Caco-2 (cell line): ENCODE measurements at places on chromosomes 1 and 21.

DNA sequence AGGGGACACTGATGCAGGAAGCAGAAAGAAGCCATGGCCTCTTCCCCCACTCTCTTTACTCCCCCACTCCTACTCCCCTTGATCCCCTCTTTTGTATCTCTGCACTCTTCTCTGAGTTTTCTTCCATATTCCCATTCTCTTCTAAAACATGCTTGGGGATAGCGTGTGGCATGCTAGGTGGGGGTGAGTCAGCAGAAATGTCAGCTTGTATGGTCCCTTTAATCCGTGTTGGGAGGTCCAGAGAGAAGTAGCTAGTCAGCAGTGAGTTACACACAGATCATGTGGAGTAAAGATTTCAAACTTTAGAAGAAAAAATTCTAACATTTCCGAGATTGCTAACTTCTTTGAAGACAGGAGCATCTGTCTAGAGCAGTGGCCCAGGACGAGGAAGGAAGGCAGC is 4.0 kb upstream of the KCNK1 start:
- DNase-seq, result no peak

- DNase-seq, result no peak
These were observed 15.8 kb downstream of the SYNJ1 start for GRCh38 chr21:32712043-32712442.

- no peak for DNase-seq
These were observed 234.7 kb downstream of the TTLL7 start for GRCh38 chr1:83764209-83764608.

DNA sequence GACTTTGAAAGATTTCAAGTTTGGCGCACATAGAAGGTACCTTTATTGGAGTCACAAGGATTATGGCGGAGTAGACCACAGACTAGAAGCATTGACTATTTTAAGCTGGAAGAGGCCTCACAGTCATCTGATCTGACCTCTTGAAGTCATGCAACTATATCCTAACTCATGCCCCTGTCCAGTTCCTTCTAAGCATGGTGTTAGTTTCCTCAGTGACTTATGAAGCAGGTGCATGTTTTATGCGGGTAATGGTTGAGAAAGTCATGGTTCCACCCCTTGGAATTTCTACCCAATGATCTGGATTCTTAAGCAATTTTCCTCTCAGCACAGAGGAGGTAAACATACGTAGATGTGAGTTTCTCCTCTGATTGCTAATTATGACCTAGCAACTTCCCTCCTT is 11.7 kb downstream of the OLFML3 start:
- no peak for DNase-seq

GRCh38 chr1:31299365-31299764 is 2.5 kb downstream of the ZCCHC17 start:
- DNase-seq, result no peak

GRCh38 chr1:26450908-26451307 is 18.8 kb downstream of the DHDDS start:
- DNase-seq, result peak; percentile 64

DNA sequence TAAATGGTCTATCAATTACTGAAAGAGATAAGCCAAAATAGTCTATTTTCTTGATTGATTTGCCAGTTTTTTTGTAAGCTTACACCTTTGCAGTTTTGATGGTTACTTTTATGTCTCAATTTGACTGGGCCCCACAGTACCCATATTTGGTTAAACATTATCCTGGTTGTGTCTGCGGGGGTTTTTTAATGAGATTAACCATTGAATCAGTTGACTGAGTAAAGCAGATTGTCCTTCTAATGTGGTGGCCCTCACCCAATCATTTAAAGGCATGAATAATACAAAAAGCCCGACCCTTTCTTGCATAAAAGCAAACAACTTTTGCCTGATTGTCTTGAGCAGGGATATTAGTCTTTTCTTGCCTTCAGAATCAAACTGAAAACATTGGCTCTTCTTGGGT is 650.0 kb upstream of the RGS18 start:
- no peak for DNase-seq

DNA sequence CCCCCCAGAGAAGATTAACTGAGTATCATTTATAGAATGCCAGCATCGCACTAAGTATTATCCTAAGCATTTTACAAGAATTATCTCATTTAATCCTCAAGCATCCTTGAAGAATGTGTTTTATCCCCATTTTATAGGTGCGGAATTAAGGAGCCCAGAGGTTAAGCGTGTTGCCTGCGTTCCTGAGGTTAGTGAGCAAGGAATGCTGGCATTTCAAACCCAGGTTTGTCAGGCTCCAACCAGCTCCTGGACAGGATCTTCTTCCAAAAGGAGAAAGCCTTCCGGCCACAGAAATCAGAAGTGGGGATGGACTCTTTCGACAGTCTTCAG is 82.3 kb downstream of the SSBP3 start:
- no peak for DNase-seq

- no peak for DNase-seq
These were observed 48.8 kb downstream of the SLC9C2 start for GRCh38 chr1:173554089-173554488.

DNA sequence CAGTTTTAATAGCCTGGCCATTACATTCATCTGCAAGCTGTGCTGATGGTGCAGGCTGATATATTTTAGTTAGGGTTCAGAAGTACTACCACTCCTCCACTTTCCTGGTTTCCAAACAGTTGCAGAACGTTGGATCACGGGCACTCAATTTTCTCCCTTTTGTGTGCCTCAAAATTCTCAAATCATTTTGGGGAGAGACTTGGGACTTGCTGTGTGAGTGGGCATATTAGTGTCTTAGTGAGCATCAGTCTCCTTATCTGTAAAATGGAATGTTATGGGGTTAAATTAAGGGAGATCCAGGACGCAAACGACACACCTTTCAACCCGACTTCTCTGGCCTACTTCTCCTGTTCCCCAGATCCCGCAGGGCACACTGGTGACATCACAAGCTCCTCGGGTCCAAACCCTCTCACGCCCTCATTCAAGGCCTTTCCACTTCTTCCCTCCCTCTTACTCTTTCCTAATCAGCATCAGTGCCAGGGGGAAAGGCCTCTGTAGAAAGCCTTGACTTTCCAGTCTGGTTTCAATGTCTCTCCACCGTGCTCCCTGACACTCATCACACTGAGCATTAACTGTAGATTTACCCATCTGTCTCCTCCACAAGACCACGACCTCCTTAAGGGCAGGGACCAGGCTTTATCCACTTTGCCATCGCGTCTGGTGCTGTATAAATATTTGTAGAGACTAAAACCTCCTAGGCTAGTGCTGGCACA is 1.2 kb downstream of the PIGP start:
- no peak for DNase-seq

GRCh38 chr1:79819140-79819539 is 812.6 kb upstream of the ADGRL4 start:
- no peak for DNase-seq
